ENCODE measurements at places on chromosomes 1 and 21.

DNA sequence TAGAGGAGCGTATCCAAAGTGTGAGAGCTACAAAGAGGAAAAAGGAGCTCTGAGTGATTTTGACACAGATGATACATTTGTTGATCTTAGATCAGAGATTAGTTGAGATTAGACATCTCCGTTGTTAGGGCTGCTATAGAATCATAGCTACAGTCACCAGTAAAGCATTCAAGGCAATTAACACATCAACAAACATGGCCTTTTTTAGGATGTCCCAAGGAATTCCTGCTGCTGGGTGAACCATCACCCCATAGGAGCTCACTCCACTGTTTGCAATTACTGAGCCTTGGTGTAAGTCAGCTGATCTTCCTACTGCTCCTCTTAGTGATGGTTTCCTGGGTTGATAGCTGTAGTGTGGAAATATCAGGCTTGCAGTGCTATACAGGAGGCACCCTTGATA lies 6.7 kb upstream of the RSRP1 start:
- DNase-seq: no peak

GRCh38 chr1:183385340-183386144 lies 32.6 kb downstream of the NMNAT2 start:
- no peak for DNase-seq

- DNase-seq: peak; percentile 36
These were observed at the start of gene GSTM3 for GRCh38 chr1:109740615-109741373. TSS of gene GSTM3 (minus strand) at chr1:109741038. CDS start at chr1:109740287, 751 bp downstream.

GRCh38 chr1:32652244-32652962 lies 1.4 kb downstream of the RBBP4 start:
- no peak for DNase-seq

DNA sequence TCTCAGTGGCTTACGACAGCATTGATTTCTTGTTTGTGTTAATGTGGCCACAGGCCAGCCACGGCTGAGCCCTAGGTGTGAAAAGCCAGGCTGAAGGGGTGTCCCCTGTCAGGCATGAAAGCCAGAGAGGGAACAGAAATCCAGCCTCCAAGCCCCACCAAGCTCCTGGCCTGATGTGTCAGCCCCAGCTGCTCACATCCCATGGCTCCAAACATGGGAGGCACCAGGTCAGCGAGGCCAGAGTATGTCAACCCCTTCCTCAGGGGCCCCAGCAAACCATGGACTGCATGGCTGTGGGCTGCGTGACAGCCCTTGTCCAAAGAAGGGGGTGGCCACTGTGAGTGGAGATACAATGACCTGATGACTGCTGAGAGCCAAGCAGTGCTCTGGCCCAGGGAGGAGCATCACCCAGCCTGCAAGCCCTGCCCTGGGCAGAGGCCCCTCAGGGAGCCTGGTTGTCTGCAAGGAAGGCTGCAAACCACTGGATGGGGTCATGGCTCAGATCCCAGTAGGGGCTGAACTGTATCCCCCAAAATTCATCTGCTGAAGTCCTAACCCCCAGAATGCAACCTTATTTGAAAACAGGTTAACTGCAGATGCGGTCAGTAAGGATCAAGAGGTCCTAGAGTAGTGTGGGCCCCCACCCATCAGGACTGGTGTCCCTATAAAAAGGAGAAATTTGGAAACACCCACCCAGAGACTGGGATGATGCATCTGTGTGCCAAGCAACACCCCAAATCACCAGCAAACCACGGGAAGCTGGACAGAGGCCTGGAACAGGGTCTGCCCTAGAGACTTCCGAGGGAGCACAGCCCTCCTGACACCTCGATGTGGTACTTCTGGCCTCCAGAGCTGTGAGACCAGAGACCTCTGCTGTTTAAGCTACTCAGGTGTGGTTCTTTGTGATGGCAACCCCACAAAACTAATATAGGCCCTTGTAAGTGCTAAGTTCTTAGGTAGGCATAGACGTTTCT lies 3.3 kb upstream of the MX2 start:
- DNase-seq: no peak

GRCh38 chr1:179302070-179302469 lies 8.5 kb downstream of the SOAT1 start:
- DNase-seq: no peak

DNA sequence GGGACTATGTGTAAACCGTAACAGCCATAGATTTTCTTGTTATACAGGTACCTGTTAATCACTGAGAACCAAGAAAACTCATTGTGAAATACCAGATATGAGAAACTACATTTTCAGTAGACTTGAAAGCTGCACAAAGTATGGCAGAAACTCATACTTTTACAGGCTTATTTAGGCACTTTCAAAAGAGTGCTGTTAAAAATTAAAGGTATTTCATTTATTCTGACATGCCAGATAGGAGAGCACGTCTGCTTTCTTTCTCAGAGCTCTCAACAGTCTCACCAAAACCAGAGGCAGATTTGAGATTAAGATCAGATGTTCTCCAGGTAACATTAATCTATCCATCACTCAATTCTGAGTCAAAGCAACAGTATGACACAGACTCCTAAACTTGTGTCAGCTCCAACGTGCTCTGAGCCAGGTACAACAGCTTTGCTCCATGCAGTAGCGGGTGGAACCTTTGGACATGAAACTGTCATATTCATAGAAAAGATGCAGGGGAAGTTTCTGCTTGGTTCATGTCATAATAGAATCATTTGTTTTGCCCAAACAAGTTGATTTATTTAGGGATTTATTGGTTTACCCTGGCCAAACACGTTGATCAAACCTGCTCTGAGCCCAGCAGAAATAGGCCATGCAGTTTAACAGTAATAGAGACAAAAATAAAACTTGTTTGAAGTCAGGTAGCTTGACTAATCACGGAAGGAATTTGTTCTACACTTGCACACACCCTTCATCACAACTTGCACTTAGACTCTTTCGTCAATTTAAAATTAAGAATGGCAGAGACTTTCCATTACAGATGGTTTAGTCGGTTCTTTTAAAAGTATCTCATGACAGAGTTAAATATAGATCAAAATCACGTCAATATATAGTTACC lies 20.8 kb upstream of the TSNAX start:
- DNase-seq: no peak

DNA sequence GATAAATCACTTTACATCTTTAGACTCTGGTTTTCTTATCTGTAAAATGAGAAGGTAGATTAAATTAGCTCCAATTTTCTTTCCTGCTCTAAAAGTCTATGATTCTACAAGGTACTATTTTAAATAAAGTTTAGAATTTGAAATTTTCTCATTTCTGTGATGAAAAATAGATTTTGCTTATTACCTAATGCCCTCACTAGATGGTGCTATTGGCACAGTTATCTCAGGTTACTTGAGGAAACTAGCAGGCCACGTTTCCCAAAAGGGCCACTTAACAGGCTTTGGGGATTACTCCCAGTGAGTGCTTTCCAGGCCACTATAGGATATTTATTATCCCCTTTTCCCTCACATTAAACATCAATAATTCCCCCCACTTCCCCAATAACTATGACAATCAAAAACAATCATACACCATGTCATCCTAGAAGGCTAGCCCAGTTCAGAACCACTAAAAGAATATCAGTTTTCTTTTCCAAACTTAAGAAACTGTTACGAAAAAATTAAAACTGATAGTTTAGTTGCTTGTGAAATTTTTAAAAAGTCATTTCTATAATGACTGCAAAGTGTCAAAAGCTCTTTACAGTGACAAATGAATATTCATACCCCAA lies 30.6 kb downstream of the OMA1 start:
- peak; percentile 59 for DNase-seq

DNA sequence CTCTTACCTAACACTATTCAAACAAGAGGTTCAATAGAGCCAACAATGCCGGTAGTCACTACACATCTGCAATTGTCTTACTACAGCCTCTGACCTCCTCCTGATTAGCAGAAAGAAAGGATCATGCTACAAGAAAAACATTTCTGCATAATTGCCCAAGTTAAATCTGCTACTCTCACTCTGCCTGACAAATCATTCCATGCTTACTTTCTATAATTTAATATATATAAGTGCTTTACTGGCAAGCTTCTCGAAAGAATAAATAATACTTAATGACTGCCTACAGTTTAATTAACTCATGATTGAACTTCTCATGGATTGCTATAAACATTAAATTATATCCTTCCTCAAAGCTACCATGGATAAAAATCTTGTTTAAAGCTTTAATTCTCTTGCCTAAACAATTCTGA lies 156.0 kb downstream of the SLC45A1 start:
- peak; percentile 83 for DNase-seq

DNA sequence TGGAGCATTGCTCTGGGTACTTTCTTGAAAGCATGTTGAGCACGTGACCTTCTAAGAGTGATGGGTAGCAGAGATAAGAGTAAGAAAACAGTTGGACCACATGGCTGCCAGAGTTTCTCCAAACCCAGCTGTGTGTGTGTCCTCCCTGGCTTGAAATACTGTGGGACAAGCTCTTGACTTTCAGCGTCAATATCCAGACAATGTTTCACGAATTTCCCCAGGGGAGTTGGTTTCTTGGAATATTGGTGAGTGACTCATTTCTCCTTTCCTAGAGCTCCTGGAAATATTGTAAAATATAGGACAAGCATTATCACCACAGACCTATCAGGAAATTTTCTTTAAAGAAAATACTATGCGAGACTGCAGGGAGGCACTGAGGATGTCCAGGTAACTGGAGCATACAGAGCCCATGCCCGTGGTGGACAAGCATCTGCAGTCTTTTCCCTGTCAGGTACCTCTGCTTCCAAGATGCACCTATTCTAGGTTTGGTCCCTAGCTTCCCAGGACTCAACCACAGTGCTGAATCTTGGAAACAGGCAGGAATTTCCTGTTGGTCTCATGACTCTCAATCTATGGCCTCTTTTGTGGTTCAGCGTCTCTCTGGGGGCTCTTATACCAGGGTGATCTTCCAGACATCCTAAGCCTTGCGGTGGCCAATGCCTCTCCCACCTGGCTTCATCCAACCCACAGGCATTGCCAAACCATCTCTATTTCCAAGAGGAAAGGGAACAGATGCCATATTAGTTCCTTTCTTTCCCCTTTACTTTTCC lies 67.4 kb downstream of the KCNJ6 start:
- no peak for DNase-seq

GRCh38 chr1:233972951-233973635 lies 68.6 kb downstream of the SLC35F3 start:
- no peak for DNase-seq

DNA sequence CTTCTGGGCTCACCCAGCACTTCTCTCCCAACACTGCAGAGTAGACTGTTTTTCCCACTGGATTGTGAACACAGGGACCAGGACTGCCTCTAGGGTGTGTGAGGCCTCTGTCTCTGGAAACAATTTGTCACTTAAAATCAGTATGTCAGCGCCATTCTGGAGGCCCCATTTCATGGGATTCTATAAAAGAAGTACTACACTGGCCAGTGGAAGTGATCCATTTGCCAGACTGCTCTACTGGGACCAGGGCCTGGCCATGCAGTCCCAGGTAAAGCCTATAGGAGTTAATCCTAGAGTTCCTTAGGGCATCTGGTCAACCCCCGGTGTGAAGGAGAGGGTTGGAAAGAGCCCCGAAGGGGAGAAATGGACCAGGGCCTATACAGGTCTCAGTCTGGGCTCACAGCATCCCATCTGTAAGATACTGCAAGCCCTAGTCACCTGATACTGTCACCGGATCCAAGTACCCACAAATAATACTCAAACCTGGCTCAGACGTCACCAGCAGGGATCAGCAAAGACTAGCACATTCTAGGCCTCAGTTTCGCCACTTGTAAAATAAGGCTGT lies 245.0 kb downstream of the FOXD2 start:
- no peak for DNase-seq

GRCh38 chr1:246786606-246787238 lies 62.5 kb downstream of the SCCPDH start:
- peak; percentile 85 for DNase-seq

DNA sequence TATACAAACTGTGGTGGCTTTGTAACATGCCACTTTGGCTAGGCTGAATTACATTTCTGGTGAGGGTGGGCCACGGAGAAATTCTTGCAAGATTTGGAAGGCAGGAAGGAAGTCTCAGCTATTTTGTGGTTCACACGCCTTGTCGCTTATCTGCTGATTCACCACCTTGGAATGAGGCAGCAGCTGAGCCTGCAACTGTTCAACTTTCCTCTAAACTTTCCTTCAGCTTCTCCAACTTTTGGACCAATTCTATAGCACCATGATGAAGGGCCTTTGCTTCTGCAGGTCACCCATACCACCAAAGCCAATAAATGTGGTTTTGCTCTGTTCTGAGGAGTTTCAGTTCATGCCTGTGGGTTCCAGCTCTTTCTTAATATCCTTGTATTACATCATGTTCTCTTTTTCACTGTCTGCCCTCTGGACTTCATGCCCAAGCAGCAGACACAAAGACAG lies 337.6 kb upstream of the SNX7 start:
- DNase-seq: no peak

DNA sequence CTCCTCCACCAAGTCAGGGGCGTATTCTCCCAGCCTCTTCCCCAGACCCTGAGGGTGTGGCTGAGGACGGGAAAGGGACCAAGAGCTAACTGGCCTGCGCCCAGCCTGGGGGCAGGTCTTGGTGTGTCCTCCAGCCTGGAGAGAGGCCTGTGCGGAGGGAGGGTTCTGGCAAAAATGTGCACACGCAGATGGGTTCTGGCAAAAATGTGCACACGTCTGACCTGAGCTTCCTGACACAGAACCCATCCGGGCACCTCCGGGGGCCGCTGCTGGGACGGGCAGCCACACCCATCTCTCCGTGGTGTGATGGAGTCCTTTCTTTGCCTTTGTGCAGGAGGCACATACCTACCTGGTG lies 23.1 kb upstream of the PKP1 start:
- no peak for DNase-seq

GRCh38 chr1:177181280-177181630 lies 10.5 kb downstream of the BRINP2 start:
- DNase-seq: no peak

DNA sequence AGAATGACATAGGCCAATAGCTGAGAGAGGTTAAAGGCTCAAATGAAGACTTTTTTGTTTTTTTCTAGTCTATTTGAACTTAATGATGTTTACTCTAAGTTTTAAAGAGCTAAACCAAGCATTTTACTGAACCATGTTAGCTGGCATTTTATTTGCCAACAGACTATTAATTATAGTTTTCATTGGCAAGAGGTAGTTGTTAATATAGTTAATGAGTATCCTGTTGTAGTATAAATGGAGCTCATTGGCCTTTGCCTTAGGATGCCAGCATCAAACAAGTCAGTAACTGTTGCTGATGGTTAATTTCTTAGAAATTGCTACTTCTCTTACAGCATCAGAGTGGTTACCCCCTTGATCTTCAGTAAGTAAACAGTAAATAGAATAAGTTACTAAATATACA lies 339.0 kb upstream of the B3GALT2 start:
- peak; percentile 13 for DNase-seq

DNA sequence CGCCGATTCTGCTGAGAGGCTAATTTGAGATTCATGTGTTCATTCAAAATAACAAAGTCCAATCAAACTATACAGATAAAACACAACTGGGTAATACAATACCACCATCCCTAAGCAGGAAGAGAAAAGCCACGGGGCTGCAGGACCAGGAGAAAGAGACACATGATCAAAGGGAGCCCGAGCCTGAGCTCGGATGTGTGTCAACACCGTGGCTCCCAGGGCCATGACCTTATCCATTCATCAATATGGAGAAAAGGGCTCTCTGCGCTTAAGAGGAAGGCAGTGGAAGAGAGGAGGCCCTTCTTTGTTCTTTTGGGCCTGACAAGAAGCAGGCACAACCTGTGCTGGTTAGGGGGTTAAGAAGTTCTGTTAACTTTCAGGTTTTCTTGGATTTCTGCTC lies 56.7 kb downstream of the HUNK start:
- DNase-seq: no peak

All from NCI-H1105 treated with DMSO at 0.1 percent for 48 hours (cell line).